Kidney (tissue), 22 donors: ENCODE measurements at places on chromosomes 13 and 19.
A peak's percentile ranks its signal among the peaks of the same experiment; 100 is the strongest.

- peak; percentile 98 for DNase-seq
These were observed at the start of gene NDUFA11 for GRCh38 chr19:5903624-5904351. Gene NDUFA11, minus strand, starts transcription at chr19:5903790. Its CDS starts 82 bp downstream, at chr19:5903708.

- DNase-seq = peak; percentile 34
These were observed 521 bp upstream of the NUP58 start for GRCh38 chr13:25300861-25301346.

DNA sequence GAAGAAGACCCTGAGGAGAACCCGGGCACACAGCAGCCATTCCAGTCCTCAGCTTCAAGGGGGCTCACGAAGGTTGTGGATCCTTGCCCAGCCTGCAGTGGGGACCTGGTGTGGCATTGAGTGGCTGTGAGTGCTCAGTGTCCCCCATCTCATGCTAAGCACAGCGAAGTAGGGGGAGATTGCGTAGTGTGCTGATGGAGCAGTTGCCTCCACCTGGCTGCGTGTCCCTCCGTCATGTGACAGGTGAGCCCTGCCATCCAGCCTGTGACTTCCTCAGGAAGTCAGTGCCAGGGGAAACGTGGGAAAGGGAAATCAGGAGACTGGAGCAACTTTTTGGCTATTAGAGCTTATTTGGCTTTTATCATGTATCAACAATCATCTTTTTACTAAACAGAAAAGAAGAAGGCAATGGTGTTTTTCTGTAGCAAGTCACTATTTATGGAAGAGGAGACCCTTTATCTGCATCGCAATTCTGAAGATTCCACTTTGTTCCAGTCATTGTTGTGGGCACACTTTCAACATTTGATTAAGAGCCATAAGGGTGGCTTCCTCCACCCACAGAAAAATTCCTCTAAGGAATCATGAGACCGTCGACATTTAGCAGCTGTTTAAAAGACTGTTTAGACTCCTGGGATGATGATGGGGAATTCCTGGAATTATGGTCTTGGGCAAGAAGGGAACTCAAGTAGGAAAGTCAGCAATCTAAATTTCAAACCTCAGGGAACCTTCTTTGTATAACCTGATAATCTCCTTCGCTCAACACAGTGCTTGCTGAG is 126.8 kb upstream of the SPATA13 start:
- peak; percentile 39 for DNase-seq

DNA sequence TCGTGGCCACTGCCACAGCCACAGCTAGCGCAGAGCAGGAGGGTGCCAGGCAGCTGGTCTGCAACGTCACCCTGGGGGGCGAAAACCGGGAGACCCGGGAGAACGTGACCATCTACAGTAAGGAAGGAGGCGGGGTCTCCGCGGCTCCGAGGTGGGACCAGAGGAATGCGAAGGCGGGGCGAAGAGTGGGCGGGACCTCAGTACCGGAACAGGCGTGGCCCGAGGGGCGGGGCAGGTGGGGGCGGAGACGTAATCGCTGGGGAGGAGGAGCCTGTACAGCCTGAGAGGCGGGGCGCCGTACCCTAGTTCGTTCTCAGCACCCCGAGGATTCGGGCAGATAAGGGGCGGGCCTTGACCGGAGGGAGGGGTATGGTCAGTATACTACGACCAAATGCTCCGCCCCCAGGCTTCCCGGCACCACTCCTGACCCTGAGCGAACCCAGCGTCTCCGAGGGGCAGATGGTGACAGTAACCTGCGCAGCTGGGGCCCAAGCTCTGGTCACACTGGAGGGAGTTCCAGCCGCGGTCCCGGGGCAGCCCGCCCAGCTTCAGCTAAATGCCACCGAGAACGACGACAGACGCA is 2.5 kb downstream of the ICAM5 start:
- peak; percentile 76 for DNase-seq

- peak; percentile 79 for DNase-seq
These were observed 15.4 kb downstream of the GTPBP3 start for GRCh38 chr19:17352608-17353280.
